Activated T-cell treated with anti-CD3 and anti-CD28 coated beads, Interleukin-2, amount 50 U/mL, for 4 hours (primary cell): ENCODE measurements at places on chromosomes 5 and 9.
A peak's percentile ranks its signal among the peaks of the same experiment; 100 is the strongest.

GRCh38 chr5:61525512-61526206, 193.6 kb downstream of the ZSWIM6 start:
- no peak for DNase-seq

DNA sequence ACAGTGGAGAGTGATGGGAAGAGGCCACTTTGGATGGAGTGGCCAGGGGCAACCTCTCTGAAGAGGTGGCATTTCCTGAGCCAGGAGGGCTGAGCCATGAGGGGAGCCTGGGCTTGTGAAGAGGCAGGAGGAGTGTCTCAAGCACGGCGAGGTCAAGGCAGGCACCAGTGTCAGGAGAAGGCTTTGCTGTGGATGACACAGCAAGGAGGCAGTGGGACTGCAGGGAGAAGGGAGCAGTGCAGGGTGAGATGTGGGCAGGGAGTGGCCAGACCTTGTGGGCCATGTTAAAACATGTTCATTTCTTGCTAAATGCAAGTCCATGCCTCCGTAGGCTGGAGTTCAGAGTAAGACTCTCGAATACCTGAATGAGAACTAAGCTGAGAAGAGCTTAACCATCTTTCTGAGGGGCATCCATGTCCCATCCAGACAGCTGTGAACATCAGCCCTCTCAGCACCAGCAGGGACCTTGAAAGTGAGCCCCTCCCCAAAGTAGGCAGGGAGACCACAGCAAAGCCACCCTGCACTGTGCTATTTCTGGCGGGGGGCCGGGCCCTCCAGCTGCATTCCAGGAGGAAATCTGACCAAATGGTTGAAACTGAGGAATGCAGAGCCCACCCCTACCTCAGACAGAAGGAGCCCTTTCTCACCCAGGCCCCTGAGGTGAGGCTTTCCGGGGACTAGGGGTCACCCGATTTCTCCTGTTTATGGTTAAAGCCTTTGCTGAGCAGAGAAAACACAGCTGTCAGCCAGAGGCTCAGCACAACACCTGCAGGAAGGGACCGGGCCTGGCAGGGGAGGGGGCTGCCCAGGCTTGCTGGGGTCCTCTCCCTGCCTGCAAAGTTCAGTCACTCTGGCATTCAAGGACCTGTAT, 16.1 kb upstream of the ARSI start:
- DNase-seq: no peak

- DNase-seq: no peak
Observed at GRCh38 chr5:115875447-115875846, 33.7 kb downstream of the AP3S1 start.

DNA sequence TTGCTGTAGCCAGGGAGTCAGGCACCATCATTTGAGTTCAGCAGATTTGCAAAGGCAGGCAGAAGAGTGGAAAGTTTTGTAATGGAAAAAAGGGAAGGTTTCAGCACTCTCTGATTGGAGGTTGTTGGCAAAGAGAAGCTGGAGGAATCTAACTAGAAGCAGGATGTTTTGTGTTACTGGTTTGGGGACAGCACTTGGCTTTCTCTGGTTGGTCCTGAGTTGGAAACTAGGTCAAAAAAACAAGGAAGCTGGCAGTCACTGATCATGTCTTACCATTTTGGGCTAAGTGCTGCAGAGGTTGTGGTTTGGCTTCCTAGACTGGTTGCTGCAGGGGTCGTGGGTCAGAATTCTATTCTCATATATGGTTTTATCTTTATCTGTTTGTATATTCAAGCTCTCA, 189.8 kb downstream of the DRD1 start:
- no peak for DNase-seq

DNA sequence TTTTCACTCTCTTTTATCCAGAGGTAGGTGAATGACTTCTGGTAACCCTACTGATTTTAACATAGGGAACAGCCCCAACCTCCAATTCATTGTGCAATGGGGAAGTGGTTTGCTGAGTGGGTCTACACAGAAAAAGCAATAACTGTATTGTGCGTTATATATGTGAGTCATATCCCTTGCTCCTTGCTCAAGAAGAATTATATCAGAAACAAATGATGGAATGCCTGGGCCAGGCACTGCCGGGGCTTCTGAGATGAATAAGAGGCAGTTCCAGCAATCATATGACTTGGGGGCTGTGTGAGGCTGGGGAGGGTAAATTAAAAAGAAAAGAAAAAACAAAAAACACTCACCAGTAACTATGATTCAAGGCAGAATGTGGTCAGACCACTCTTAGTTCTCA, 79.2 kb upstream of the ABCA1 start:
- no peak for DNase-seq

DNA sequence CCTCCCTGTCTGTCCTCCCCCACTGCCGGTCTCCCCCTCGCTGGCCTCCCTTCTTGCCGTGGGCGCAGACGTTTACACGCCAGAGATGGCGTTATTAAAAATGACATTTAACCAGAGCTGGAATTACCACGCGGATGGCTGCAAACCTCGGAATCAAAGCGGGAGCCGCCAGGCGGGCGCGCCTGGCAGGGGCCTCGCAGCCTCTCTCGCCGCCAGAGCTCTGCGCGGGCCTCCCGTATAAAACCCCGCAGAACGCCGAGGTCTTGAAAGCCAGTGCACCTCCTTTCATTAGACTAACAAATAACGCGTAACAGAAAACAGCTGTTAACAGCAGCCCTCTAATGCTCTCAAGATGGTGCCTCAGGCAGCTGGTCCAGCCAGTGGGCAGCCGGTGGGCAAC, 10.2 kb downstream of the PRRX2 start:
- DNase-seq: no peak

DNA sequence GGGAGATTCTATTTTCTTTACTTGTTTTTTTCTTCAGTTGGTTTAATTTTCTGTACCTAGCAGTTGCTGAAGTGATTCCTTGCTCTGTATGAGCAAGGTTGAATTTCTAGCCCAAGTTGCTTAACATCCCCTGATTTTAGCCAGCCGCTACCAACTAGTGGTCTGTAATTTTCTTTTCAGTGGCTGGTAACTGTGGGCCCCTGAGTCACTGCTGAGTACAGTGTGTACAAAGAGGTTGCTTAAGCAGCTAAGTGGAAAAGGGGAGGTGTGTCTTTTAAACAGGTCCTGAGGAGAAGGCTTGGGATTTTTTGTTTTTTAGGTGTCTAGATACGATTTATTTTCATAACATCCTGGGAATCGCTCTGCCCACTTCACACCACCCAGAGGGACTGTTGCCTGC, 254.7 kb downstream of the NR3C1 start:
- no peak for DNase-seq

DNA sequence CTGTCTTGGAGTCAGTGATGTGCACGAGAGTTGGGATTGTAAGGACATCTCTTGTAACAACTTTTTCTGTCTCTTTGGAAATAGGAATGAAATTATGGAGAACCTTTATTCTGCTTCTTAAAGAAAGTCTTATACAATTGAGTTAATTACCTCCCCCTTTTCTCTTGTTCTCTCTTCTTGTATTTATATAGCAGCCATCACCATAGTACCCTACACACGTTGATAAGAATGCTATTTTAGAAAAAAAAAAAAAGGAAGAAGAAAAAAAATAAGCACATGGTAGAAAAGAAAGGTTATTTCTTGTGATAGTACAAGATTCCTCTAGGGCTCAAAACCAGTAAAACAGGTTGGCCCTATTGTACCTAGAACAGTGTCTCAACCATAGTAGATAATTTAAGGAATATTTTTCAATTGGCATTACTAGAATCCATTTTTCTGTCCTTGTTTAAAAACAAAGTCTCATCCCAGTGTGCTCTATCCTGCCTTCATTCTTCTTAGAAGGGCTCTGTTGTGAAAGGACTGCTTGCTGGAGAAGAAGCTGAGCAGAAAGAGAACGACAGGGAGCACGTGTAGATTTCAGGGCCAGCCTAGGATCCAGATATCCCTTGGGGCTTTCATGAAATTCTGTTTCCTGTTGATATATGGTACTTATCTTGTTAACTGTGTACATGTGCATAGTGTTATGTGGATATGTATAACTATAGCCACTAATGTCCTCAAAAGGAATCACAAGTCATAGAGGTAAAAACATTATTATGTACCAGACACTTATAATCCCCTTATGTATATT, 392.3 kb upstream of the MEF2C start:
- DNase-seq: no peak

- no peak for DNase-seq
Observed at GRCh38 chr5:151504006-151504405, 56.6 kb downstream of the SLC36A1 start.

GRCh38 chr9:20664501-20664900, 19.6 kb upstream of the FOCAD start:
- no peak for DNase-seq

DNA sequence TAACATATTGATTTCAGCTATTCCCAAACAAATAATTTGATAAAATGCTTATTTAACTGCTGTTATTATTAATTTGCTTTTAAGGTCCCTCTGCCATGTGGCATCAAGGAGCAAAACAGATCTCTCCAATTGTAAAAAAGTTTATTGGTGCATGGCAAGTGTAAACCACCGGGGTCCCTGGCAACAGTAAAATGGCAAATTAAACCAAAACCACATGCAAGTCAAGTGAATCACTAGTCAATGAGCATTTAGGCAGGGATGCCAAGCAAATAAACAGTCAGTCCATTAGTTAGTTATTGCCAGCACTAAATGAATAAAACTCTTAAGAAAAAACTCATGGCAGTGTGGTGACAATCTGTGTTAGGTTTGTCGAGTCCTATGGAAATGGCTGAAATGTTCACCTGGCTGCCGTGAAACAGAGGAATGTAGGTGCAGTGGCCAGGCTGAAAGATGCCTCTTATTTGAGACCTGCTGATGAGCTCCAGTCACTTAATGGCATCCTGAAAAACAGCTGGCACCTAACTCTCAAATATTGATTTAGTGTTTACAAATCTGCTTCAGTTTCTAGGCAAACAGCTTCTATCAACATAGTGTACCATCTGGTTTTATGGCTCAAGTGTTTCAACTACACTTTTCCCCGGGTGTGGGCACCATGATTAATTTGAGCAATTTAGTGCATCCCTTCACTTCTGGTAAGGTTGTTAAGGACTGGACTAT, 296.5 kb upstream of the ITGA1 start:
- no peak for DNase-seq

DNA sequence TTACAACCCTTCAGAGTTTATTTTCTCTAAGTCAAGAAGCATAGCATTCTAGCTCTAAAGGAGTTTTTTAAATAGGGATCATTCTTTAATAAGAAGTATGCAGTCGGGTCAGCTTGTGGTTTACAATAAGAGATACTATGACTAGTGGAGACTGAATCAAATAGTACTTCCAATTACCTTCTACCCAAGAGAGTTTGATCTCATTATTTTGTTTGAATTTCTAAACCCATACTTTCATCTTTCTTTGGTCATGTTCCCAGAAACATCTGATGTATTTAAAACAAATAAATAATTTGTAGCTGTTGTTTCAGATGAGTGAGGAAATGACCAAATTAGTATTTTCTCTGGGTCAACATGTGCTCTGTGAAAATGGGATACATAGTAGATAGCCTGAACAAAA, 160.2 kb upstream of the CDH6 start:
- DNase-seq: no peak

- no peak for DNase-seq
Observed at GRCh38 chr5:172703952-172704351, 62.9 kb downstream of the NEURL1B start.

DNA sequence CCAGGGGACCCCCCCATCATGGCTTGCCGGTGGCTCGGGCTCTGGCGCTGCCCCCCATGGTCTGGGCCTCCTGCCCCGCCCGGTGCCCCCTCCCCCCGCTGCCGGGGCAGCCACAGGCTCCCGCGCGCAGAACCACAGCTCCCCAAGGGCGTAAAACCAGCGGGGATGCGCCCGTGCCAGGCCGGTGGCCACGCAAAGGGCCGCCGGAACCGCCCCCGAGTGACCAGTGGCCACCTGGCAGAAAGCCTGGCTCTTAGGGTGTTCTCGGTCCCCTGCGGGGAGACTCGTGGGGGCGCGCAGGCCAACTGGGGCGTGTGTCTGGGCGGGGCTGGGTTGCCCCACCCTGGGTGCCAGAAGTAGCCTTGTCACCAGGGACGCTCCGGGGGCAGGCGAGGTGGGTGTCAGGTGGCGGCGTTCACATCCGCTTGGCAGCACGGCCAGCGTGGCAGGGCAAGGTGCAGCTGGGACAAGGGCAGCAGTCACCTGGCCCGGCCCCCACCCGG, 515 bp upstream of the AGPAT2 start:
- no peak for DNase-seq

DNA sequence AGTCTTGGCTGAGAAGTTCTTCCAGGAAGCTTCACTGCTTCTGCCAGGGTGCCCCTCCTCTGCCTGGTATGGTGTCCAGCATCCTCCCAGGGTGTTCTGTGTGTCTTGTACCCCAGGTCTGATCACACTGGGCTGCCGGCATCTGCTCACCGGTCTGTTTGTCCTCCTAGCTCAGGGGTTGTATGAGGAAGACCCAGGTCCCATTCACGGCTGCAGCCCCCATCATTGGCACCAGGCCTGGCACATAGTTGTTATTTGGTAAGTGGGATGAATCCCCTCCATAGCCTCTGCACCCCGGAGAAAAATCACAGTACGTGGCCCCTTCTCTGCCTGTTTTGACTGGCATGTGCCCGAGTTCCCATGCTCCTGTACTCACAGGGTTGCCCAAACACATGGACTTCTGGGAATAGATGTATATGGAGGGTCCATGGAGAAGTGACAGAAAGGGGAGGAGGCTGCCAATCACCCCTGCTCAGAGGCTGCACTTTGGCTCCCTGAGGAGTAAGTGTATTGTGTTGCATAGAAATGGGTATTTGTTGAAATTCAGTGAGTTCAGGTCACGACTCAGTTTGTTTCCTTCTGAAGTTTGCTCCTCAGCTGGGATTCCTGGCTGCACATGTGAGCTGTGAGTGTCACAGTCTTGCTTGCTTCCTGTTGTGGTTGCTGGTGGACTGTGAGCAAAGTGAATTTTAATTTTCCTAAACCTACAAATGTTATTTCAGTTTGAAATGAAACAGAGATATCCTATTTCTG, 96.2 kb downstream of the HSPA4 start:
- DNase-seq: no peak

GRCh38 chr9:126694206-126695081, 80.7 kb downstream of the LMX1B start:
- no peak for DNase-seq

GRCh38 chr5:6488021-6488420, 39.4 kb downstream of the UBE2QL1 start:
- no peak for DNase-seq

GRCh38 chr5:91016954-91017700, 366.0 kb downstream of the ARRDC3 start:
- no peak for DNase-seq

- no peak for DNase-seq
Observed at GRCh38 chr5:179596421-179596820, 27.1 kb downstream of the HNRNPH1 start.

GRCh38 chr9:96655198-96655851, at the start of gene PRXL2C:
Gene PRXL2C, minus strand, starts transcription at chr9:96655317. Its CDS starts 36 bp downstream, at chr9:96655281.
- peak; percentile 81 for DNase-seq

GRCh38 chr9:98861781-98862504, 54.5 kb downstream of the GALNT12 start:
- DNase-seq: no peak

- DNase-seq: no peak
Observed at GRCh38 chr9:69427286-69427685, 102.3 kb downstream of the ENTREP1 start.
